ENCODE measurements at places on chromosomes 7 and 10.

- DNase-seq, result no peak
Observed at GRCh38 chr10:127813290-127813689, 76.3 kb downstream of the FOXI2 start.

DNA sequence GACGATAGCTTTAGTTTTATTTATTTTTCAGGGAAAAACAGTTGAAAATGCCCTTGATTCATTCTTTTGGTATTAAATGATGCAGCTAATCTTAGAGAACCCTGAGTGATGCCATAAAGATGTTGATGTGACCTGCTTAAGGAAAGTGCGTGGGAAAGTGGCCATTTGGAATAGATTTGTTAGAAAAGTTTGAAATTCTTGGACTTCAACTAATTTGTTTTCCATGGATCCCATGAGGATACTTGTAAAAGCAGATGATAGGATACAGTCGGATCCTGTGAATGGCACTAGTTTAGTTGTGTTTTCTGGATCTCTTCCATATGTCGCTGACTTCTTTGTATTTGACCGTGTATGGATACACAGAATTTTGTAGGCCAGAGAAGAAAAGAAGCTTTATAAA is 69.0 kb downstream of the SEPTIN7 start:
- no peak for DNase-seq

GRCh38 chr10:66783316-66783715 is 142.5 kb upstream of the LRRTM3 start:
- DNase-seq, result no peak

- no peak for DNase-seq
Observed at GRCh38 chr7:122018032-122018431, 126.0 kb downstream of the AASS start.

- DNase-seq, result peak; percentile 24
Observed at GRCh38 chr7:133854739-133855138, 272.4 kb upstream of the LRGUK start.

DNA sequence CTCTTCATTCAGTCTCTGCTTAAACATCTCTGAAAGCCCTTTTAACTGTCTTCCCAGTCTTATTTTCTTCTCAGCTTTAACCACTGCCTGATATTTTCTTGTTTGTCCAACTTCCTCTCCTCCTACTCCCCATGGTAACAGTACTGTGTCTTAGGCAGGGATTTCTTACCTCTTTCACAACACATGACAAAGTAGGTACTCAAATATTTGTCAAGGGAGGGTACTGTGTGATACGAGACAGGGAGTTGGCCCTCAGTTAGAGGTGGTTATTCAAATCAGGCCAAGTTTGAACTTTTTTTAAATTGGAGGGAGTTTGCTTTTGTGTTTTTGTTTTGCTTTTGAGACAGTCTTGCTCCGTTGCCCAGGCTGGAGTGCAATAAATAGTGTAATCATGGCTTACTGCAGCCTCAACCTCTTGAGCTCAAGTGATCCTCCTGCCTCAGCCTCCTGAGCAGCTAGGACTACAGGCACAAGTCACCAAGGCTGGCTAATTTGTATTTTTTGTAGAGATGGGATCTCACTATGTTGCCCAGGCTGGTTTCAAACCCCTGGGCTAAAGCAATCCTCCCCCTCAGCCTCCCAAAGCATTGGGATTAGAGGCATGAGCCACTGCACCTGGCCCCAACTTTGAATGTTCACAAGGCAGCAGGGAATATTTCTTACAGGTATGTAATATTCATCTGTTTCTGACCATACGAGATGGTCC is 2.5 kb upstream of the KPNA7 start:
- peak; percentile 19 for DNase-seq

DNA sequence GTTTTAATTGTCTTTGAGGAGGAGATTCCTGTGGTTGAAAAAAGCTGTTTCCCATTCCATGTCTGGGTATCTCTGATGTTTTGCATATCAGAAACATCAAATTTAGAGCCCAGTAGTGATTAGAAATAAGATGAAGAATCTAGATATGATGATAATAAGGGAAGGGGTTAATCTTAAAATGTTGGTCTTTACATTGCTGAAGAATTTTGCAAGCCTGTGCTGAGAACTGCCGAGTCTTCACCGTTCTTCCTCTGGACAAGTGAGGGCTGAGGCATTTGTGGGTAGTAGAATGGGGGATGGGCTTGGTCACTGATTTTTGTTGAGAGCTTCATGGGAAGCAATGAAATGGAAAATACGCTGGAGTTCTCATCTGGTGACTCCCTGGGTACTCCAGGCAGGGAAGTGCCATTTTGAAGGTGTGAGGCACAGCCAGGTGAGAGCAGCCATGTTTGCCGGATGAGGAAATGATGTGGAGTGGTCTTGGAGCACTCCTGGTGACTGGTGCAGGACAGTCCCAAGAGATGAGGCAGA is 10.2 kb downstream of the TCF7L2 start:
- no peak for DNase-seq

- no peak for DNase-seq
Observed at GRCh38 chr10:111297351-111297848, 220.6 kb downstream of the ADRA2A start.

DNA sequence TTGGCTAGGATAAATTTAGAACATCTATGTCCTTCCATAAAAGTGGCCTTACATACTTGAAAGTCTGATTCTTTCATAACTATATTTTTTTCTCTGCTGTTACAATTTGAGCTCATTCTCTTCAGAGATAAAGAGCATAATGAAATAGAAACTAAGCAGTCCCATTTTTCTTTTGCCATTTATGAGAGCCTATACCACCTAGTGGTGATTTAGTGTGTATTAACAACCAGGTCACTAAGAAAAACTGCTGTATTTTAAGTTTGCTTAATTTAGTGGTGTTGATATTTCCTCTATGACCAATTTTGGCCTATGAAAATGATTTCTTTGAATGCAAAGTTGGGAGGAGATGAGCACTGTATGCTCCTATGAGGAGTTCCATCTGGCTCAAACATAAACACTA is 88.7 kb upstream of the ZWINT start:
- DNase-seq, result no peak

DNA sequence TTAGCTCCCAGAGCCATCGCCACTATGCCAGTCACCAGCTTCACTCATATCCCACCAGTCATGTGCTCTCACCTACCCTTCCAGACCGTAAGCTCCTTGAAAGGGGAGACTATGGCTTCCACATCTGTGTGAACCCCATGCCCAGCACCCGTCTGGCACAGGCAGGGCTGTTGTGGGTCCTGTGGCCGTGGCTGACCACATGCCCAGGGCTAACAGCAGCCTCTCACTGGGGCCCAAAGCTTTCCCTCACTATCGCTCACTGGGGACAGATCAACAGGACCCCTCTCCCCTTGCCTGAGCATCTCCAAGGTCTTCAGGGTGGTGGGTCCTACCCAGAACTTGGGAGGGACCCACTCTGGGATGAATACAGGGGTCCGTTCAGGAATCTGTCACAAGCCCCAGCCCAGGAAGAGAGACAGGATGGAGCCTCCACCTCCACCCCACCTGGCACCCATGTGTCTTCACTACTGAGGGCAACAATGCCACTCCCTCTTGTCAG is 303.9 kb downstream of the GRID1 start:
- DNase-seq, result no peak

- peak; percentile 60 for DNase-seq
Observed at GRCh38 chr7:8442814-8443304, 9.4 kb downstream of the NXPH1 start.

- no peak for DNase-seq
Observed at GRCh38 chr7:127382301-127383085, 10.0 kb downstream of the ZNF800 start.

DNA sequence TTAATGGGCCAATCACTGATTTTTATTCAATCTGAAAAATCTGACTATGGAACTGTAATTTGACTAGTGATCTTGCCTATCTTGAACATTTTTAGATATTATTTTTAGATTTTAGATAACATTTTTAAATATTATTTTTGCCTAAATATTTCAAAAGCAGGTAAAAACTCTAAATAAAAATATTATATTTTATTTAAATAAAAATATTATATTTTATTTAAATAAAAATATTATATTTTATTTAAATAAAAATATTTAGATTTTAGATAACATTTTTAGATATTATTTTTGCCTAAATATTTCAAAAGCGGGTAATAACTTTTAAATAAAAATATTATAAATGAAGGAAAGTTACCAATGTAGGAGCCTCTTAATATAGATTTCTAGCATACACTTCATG is 187.8 kb downstream of the PHF14 start:
- no peak for DNase-seq

DNA sequence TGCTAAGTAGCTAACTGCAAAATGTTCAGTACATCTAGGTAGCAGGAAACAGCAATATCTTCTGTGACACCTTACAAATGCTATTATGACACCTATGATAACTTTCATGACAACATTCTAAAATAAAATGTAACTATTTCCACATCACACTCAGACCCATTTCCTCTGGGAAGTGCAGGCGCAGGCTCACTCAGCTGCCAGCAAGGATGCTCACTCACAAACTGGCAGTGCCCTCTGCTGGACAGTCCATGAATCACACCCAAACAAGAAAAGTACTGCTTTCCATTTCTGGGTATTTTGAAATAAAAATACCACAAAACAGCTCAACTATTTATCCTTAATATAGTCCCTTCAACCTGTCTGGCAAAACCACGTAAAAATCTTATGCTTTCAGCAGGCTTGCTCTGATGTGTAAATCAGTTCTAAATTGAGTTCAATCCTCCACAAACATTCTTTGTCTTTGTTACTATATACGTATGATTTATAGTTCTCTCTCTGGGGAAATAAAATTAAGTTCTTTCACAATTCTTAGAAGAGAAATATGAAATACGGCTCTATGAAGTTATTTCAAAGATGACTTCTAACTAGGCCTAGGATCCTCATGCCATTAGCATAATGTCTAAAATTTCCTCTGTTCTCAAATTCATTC is 176.6 kb downstream of the PARD3 start:
- DNase-seq, result peak; percentile 88

DNA sequence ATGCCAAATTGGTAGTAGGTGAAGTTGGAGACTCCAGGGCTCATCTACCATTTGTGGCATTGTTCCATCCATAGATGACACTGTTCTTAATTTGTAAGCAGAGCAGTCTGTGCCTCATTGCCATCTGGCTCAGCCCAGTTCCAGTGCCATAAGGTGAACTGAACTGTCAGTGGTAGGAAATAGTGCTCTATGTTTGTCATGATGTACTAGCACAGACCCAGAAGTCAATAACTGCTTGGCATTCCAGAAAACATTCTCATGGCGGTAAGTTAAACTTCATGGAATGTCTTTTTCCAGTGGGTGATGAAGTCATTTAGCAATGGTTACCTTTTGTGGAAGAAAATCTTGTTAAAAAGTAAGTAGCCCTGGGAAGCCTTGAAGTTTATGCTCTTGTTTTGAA is 302.7 kb downstream of the SUGCT start:
- no peak for DNase-seq

GRCh38 chr7:100895701-100895955 is at the start of gene ACHE:
ACHE (minus strand) TSS chr7:100895888; CDS start chr7:100894232, 1,656 bp downstream.
- no peak for DNase-seq

DNA sequence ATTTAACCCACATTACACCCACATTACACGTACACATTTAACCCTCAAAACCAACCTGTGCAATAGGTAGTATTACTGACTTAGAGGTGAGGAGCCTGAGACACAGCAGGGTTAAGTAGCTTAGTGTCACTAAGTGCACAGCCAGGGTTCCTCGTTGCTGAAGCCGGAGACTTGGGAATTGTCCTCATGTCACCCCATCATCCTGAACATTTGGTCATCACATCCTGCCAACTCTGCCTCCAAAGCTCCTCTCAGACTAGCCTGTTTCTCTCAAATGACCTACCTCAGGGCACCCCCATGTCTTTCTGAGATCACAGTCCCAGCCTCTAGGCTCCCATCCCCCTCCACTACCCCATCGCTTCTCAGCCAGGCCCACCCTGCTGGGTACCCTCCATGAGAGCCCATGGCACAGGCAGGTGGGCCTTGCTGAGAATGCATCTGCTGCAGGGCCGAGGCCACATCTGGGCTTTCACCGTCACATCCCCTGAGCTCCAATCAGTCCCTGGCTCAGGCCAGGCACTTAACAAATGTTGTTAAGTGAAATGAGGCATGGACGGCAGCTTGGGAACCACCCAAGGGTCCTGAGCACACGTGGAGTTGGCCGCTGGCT is 21.1 kb upstream of the PCBD1 start:
- DNase-seq, result no peak

DNA sequence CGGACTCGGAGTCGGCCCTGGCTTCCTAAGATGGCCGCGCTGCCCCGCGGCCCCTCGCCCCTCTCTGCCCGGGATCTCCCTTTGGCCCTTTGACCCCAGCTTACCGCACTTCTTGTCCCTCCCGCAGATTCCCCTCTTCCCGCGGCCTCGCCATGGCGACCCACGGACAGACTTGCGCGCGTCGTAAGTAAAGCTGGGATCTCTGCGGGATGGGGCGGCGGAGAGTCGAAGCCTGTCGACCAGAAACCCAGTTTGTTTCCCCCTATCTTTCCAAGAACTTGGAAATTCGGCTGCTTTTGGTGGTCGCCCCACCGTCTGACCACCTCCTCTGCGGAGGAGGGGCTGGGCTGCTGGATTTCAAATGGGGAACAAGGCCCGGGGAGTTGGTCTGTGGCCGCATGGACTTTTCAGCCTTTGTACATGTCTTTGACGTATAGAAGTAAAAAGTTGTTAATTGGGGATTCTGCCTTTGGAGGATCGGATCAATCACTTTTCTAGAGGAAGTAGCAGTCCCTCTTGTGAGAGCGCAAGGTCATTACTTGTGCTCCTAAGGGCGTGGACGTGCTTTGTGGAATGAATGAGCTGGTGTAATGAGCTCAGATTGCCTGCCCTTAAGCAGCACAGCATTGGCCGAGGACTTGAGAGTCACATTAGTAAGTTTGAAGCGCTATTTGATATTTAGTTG is 553 bp downstream of the VDAC2 start:
- peak; percentile 50 for DNase-seq

- DNase-seq, result no peak
Observed at GRCh38 chr10:133351408-133352318, 4.5 kb downstream of the PRAP1 start.

DNA sequence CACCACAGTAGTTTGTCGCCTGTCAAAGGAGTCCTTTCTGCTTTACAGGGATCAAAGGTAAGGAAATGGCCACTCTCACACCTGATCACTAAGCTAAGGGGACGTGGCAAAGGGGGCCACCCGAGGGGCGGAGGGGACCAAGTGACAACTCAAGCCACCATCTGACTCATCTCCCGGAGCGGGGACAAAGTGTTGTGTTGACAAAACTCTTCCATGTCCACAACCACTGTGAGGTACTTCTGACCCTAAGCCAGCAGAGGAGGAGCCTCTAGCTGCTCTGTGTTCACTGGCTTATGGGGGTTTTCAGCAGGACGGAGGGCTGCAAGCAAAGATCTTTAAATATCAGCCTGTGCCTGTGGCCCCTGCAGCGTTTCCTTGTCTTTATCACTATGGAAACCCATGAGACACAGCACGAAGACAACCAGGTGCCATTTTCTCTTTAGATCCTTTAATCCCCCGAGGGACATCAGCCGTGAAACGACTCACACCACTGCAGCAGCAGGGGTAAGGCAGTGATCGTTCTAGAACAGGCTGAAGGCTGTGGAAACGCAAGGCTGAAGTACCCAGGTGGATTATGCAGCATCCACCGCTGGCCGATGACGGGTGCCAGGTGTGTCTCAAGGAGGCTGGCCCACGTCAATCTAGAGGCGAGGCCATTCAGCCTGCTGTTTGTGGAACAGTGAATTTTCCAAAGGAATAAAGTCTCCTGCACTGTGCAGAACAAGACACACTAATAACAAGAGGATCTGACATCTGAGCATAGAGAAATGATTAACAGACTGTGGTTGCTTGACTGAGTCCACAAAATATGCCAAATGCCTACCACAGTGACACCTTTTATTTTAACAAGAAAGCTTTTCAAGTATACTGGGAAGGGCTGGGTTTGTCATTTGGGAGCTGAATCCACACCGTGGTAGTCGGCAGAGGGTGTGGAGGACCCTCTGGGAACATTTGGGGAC is 26.6 kb upstream of the DDC start:
- DNase-seq, result no peak

Measured in suppressor macrophage (primary cell).